Panc1 (cell line): ENCODE measurements at places on chromosomes 11 and 22. TPM values are rescaled to one million over a fixed set of nuclear protein-coding genes. Genes with fewer than 3 reads are reported as not detected.

GRCh38 chr11:6633422-6634408 lies 14.5 kb upstream of the TPP1 start:
- H3K4me3 ChIP-seq: no peak overlapping the region
- peaks cover 14% of the 10 kb centered on the region for H3K4me1 ChIP-seq
- no peak overlapping the region for H3K27ac ChIP-seq
- H3K36me3 ChIP-seq: no peaks in the 10 kb centered on the region
- peaks cover 7% of the 10 kb centered on the region for H3K27me3 ChIP-seq

GRCh38 chr22:23117275-23117674 lies 24.5 kb downstream of the RSPH14 start:
- H3K36me3 ChIP-seq: no peaks in the 10 kb centered on the region
- no peak overlapping the region for H3K4me3 ChIP-seq
- DNase-seq: no peak
- H3K4me1 ChIP-seq: no peaks in the 10 kb centered on the region
- no peak overlapping the region for H3K27ac ChIP-seq
- H3K27me3 ChIP-seq: no peaks in the 10 kb centered on the region

DNA sequence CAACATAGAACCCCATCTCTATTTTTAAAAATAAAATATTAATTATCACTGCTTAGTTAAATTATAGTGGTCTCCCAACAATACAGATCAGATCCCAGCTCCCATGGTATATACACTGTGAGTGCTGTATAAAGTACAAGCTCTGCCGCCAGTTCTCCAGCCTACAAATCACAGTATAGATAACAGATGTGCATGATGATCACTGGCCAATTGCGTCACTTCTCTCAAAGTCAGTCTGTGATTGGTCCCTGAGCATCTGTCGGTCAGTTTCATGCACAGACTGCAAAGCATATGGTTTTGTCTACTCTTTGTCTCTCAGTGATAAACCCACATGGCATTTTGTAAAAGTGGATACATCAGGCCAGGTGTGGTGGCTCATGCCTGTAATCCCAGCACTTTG lies 15.7 kb downstream of the PPARA start:
- no peak overlapping the region for H3K4me3 ChIP-seq
- no peak for DNase-seq

Gene AP5B1
- 35.0 TPM for total RNA-seq

Gene FIBIN
- not detected for total RNA-seq
